Activated CD4-positive, CD25-positive, alpha-beta regulatory T cell treated with anti-CD3 and anti-CD28 coated beads, Interleukin-2, amount 50 U/mL, for 16 hours (primary cell): ENCODE measurements at places on chromosomes 5 and 9.

DNA sequence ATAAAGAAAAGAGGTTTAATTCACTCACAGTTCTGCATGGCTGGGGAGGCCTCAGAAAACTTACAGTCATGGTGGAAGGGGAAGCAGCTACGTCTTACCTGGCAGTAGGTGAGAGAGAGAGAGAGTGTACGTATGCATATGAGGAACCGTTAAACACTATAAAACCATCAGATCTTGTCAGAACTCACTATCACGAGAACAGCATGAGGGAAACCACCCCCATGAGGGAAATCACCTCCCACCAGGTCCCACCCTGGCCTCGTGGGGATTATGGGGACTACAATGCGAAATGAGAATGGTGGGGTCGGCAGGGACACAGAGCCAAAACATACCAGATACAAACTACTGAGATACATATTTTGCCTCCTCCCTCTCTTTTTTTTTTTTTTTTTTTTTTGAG lies 10.8 kb upstream of the FER start:
- DNase-seq: no peak

DNA sequence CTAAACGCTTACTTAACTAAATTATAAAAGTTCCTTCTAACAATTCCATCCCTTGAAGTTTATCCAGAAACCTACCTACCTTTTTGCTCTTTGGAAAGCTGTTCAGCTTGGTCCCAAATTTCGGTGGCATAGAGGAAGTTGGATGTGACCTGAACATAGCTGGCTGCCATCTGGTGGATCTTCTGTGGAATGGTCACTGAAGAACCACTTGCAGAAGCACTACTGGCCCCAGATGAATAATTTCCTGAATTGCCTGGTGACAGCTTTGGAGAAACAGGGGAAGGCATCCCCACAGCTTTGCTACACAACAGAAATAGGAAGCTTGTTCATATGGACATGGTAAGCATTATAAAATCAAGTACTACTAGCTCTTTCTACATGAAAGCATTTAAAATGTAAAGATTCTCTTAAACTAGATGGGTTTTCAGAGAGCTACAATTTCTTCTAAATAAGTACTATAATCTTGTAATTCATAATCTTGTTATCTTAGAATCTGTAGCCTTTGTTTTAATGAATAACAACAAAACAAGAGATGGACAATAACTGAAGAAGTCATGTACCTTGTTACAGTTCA lies 9.9 kb downstream of the LEAP2 start:
- no peak for DNase-seq

GRCh38 chr5:31924005-31924404 lies 250.1 kb downstream of the GOLPH3 start:
- no peak for DNase-seq

GRCh38 chr9:2889023-2889422 lies 45.1 kb upstream of the PUM3 start:
- DNase-seq: no peak

DNA sequence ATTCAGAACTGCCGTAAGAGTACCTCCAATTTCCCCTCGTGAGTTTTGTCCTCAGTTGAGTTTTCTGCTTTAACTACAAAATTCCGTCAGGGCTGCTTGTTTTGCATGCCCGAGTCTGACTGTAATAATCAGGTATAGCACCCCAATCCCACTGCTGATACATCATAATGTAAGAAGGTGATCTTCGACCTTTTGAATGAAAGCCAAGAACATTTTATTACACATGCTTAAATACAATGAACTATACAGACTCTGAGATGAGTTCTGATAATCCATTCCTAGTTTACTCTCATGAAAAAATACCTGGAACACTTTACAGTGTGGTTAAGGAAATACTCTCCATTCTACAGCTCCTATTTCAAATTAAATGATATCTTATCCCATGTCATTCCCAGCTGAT lies 49.2 kb upstream of the TSLP start:
- DNase-seq: no peak

DNA sequence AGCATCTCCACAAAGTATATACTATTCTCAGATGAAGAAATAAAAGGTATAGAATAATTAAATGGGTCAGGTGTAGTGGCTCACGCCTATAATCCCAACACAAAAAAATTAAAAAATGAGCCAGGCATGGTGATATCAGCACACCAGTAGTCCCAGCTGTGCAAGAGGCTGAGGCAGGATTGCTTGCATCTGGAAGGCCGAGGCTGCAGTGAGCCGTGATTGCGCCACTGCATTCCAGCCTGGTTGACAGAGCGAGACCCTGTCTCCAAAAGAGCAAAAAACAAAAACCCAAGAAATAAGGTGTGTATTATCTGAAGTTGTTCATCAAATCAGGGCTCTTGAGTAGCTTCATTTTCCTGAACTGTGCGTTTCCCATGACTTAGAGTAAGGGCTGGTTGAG lies 83.2 kb upstream of the MYO10 start:
- no peak for DNase-seq
